NCI-H1417 (cell line): ENCODE measurements at places on chromosomes 11 and 22.

DNA sequence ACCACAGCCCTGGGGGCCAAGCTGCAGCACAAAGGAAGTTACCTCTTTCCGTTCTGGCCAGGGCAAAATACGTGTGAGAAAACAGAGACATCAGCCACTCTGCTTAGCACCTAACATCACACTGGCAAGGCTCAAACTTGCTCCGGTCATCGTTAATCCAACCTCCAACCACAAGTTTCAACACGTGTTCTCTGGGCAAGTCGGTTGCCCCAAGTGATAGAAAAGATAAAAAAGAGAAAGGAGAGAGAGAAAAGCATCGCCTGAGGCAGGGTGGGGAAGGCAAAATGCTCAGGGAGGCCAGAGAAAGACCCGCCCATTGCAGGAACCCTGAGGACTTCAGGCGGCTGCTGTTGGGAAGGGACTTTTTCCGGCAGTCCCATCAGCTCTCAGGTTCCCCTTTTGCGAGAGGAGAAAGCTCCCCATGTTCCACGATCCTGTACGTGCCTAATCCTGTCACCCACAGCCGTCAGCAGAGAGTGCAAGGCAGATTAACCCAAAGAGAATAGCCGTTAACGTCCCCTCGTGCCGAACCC, 18.5 kb upstream of the B4GALNT4 start:
- no peak for DNase-seq

DNA sequence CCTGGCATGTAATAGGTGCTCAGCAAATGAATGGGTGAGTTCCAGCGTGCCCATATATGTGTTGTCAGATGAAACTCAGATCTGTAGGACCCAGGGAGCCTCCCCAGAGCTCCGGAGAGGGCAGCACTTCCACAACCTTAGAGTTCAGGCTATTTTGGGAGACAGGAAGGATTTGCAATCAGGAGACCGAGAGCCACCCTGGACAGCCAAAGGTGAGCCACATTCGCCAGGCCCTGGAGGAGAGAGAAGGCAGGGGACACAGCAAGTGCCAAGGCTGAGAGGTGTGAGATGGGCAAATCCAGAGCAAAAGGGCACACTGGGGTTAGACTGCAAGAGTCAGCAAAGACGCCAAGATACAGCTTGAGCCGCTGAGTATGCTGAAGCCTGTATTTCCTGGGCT, 66.4 kb downstream of the CD82 start:
- no peak for DNase-seq

GRCh38 chr11:120009938-120010337, 128.0 kb downstream of the TRIM29 start:
- no peak for DNase-seq

DNA sequence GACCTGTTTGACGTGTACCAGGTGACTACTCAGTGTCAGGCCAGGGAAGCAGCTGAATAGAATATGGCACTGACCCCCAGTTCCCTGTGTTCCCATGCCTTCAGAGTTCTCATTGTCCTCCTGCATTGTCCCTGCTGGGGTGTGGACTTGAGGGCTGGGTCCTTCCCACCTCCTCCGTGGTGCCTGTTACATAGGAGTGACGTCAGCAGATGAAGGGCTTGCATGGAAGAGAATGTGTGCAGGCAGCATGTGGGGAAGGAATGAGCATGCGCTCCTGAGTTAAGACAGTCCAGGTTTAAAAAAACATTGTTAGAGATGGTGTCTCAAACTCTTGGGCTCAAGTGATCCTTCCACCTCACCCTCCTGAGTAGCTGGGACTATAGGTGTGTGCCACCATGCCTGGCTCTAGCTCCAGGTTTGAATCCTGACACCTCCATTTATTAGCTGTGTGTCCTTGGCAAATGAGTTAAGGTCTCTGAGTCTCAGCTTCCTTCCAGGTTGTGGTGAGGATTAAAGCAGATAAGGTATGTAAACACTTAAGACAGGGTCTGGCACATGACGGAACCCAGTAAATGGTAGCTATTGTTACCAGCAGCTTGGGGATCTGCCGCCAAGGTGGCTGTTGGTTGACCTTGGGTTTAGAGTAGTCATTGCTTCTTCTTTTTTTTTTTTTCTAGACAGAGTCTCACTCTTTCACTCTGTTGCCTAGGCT, 7.5 kb upstream of the SOX10 start:
- DNase-seq = no peak

- DNase-seq = no peak
Measured at GRCh38 chr11:27649800-27650199, 50.5 kb downstream of the BDNF start.

- no peak for DNase-seq
Measured at GRCh38 chr22:20014526-20015186, 2.0 kb downstream of the ARVCF start.

DNA sequence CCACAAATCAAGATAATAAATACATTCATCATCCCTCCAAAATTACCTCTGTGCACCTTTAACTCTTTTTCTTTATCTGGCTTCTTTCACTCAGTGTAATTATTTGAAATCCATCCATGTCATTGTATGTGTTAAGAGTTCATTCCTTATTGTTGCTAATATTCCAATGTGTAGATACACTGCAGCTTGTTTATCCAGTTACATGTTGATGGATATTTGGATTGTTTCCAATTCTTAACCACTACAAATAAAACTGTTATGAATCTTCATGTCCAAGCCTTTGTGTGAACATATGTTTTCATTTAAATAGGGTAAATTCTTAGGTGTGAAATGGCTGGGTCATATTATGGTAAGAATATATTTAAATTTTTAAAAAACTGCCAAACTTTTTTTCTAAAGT, 323.3 kb upstream of the NCAM1 start:
- peak; percentile 62 for DNase-seq

DNA sequence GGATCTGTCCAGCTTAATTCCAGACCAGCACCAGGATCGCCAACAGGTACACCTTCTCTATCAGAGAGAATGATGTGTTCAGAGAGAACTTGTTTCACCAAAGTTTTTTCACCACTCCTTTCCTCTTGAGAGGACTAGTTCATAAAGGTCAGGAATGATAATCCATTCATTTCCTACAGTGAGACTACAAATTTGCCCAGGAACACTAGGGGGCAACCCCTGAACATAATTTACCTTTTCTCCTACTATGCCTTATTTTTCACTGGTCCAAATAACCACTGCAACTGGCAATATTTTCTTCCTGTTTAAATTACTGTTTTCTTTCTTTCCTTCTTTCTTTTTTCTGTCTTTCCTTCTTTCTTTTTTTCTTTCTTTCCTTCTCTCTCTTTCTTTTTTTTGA, 22.5 kb downstream of the CAVIN3 start:
- no peak for DNase-seq

DNA sequence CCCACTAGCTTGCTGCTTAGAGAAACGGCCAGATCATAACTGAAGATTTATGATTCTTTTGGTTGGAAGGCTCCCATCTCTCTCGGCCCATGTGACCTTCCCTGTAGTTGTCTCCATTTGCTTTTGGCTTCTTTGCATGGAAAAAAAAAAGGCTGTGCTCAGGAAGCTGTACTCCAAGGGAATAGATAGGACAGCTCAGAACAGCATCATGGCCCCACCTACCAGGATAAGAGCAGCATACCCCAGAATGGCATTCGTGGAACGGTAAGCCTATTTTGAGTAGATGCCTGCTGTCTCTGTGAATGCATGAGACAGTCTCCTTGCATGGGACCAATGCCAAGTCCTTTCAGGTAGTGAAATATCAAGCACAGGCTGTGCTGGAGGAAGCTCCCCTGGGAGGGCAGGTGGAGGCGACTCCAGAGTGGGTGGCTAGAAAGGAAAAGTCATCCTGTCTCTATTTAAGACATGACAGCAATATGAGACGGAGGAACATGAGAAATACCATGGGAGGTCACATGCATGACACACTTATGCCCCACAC, 94.1 kb upstream of the AMOTL1 start:
- DNase-seq = no peak

- no peak for DNase-seq
Measured at GRCh38 chr11:44998051-44998450, 47.4 kb upstream of the TP53I11 start.

- DNase-seq = no peak
Measured at GRCh38 chr11:43925063-43925931, 17.1 kb upstream of the C11orf96 start.

DNA sequence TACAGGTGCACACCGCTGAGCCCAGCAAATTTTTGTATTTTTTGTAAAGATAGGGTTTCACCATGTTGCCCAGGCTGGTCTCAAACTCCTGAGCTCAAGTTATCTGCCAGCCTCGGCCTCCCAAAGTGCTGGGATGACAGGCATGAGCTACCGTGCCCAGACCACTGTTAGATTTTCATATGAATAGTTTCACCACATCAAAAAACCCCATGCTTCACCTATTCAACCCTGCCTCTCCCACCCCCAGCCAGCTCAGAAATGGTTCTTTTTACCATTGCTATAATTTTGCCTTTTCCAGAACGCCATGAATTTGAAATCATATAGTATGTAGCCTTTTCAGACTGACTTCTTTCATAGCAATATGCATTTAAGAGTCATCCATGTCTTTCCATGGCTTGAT, 37.9 kb downstream of the CDPF1 start:
- DNase-seq = no peak

DNA sequence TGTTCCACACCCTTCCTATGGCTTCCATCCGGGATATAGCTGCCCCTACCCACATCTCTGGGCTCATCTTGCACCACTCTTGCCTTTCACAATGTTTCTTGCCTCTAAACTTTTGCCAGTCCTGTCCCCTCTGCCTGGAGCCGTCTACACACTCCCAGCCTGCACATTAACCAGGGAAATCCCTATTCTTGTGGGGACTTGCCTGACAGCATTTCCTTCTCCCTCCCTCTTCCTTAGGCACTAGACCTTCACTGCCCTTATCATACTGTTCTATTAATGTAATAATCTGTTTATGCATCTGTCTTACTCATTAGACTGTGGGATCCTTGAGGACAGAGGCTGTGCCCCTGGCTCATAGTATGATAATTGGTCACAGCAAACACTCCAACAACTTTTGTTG, 5.8 kb upstream of the TTC12 start:
- no peak for DNase-seq

DNA sequence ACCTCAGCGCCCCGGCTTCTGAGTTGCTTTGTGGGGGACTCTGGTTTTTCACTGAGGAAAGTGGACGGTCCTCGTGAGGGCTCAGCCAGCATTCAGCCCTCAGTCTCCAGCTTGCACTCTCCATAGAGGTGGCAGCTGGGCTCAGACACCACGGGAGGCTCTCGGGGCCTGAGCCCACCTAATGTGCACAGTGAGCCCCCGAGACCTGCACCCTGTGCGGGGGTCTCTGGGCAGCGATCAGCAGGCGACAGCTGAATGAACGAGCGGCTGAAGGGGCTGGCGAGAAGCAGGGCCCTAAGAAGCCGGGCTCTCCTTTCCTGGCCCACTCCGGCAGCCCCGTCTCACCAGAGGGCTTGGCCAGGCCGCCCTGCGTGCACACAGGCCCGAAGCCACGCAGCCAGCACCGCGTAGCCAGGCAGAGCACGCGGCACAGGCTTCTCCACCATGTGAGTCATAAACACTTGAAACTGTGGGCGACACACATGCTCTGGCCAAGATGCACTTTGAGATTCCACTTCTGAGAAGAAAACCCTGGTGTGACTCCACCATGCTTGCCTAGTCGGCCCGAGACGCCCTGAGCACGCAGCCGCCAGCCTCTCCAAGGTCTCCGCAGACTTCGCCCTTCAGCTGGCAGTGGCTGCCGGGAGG, 28.0 kb downstream of the TOLLIP start:
- DNase-seq = no peak

DNA sequence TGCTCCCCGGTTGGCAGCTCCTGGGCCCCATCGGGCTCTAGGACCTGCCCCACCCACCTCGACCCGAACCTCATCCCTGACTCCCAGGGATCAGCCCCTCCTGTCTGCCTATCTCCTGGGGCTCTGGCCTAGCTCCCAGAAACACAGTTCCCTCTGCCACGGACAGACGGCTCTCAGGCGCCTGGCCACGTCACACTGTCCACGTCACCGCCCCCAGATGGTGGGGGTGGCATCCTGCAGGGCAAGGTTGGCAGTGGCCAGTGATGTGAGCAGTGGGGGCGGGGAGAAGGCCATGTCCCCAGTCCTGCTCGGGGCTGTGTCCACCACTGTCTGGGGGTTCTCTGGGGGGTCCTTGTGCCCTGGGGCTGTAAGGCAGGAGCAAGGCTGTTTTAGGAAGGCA, 29.2 kb downstream of the SYT7 start:
- DNase-seq = no peak

- no peak for DNase-seq
Measured at GRCh38 chr11:62544581-62545436, 1.8 kb downstream of the AHNAK start.

DNA sequence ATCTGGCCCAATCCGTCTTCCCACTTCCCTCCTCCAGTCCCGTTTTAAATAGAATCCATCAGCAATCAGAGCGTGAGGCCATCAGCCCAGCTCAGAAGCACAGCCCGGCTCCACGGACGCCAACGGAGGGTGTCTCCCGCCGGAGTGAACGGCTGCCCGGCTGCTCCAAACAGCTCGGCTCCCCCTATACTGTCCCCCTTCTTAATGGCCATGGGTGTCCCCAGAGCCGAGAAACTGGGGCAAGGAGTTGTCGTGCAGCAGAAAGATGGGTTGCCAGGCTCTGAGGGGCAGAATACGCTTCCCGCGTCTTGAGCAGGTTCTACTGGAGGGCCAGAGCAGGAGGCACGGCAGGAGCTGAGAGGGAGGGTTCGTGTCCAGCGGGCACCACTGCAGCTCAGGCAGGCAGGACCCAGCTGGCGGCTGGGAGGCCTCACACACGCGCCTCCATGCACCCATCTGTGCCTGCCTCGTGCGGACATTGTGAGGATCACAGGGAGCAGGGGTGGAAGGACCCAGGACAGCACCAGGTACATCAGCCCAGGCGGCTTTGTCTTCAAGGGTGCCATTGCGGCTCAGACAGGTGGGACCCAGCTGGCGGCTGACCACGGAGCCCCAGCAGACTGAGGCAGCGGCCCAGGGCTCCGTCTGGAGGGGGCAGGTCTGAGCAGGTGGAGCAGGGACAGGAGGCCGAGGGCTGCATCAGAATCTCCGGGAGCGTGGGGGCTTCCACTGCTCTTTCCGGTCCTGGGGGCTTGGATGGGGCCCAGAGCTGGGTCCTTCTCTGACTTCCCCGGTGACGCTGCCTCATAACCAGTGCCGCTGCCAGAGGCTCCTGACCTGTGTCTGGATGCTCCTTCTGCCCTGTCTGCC, 882.7 kb downstream of the BRD1 start:
- DNase-seq = no peak

GRCh38 chr11:68120273-68121066, 718 bp downstream of the CHKA start:
- DNase-seq = peak; percentile 57

- DNase-seq = peak; percentile 21
Measured at GRCh38 chr22:19568337-19569275, 44.4 kb upstream of the CLDN5 start.
